ENCODE measurements at places on chromosomes 6 and 20.

DNA sequence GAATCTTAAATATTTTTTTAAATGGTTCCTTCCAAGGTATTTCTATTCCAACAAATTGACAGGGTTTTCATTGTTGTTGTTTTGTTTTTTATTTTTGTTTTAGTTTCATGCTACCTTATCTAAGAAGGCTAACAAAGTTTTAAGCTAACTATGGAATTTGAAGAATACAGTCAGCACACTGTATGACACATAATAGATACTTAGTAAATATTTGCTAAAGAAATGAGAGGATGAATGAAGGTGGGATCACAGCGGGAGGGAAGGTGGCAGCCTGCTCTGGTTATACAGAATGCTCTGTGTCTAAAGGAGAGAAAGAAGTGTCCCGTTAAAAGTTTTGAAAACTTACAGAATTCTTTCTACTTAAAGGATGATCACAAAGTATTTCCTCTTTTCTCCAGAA is 43.7 kb upstream of the DST start:
- DNase-seq = no peak

DNA sequence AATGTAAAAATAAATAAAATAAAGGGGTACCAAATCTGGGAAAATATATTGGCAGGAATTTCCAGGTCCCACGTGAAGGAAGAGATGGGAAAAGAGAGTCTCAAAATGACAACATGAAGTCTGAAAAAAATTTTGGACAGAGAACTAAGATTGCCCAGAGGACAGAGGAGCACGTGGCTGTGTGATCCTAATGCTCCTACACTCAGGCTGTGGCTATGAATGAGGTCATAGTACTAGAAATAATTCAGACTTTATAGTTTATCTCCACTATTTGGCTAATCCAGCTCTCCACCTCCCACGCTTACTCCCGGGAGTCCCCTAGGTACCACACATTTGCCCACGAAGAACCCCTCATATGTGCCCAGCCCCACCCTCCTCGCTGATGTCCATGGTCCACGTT is 42.8 kb upstream of the STMND1 start:
- DNase-seq = no peak

GRCh38 chr6:64861039-64861651 is 845.9 kb downstream of the EYS start:
- no peak for DNase-seq

DNA sequence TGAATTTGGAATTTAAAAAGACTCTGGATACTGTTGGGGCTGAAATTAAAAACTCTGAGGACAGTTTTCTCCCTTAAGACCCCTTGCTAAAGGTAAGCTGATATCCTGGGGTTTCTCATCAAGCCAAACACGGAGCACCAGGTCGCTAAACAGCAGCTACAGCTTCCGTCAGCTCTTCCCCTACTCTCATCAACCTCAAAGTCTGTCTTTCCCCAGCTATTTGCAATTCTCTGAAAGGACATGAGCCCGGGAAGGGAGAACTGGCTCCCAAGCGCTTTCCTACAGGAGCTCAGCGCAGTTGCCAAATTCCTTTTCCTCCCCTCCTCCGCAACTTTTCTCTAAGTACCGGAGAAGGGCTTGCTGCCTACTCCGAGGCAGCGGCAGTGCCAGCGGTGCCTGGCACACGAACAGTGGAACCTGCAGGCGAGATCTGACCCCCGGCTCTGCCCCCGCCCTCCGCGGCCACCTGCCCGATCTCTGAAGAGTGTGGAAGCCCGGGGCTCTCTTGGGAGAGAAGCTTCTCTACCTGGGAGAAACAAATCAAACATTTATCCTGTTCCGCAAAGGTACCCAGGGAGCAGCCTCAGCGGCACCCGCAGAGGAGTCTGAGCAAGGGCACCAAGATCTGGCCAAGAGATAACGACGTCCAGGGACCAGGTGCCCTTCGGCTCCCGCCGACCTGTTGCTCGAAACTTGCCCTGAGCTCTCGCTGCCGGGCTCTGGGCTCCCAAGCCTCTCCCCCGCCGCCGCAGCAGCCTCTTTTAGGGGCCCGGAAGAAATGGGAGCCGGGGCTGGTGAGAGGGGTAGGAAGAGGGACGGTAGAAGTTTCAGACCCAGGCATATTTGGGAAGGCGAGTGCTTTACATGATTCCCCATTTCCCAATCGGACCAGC is 2.2 kb downstream of the CBLN4 start:
- DNase-seq = no peak

DNA sequence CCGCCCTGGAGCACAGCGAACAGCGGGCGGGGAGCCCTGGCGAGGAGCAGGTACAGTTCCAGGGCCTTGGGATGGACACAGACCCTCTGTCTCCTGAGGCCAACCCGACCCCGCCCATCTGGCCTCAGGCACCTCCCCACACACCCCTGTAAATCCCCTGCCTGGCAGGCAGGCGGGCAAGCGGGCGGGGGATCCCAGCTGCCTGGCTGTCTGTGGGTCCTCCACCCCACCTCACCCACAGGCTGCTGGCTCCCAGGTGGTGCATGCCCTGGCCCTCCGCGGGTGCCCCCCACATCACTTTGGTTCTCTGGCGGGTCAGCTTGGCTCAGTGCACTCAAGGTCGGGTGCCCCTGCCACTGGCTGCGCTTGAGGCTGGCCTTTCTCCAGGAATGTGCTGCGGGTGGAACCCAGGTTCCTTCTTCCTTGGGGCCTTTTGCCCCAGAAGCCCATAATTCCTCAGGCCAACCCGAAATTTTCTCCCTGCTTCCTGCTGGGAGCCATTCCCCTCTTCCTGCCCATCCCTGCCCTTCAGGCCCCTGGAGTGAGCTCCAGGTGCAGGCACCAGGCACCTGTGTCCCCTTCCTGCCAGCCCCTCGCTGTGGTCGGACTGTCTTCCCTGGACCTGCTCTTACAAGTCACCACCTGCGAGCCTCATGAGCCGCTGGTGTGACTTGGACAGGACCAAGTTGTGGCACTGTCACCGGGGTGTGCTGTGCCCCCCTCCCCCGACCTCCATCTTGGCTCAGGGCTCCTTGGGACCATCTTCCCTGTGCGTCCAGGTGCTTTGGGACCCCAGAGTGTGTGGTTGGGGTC is 5.3 kb upstream of the TNFRSF6B start:
- no peak for DNase-seq

GRCh38 chr6:7727086-7727945 is 1.4 kb downstream of the BMP6 start:
- DNase-seq = peak; percentile 6

DNA sequence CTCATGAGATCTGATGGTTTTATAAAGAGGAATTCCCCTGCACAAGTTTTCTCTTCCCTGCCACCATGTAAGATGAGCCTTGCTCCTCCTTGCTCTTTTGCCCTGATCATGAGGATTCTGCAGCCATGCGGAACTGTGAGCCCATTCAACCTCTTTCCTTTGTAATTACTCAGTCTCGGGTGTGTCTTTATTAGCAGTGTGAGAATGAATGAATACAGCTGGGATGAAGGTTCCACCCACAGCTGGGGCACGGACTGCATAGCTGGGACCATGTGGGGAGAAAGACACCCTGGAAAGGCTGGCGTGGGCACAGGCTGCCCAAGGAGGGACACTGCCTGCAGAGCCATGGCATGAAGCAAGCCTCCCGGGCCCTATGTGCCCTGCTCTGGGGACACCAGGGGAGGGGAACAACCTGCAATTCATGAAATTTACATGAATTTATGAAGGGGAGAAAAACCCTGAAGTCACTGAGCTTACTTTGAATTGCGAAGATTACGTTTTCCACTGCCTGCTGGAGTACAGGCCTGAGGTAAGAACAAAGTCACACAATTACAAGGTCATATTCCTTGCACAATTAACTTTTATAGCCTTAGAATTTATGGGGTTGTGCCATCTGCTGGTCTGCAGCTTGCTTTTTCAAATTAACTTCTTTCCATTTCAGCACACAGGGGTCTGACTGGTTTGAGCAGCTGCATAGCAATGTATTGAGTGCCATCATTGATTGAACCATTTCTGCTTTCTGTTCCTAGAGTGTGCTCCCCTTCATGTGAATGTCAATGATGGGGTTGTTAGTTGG is 46.2 kb downstream of the SLC22A1 start:
- DNase-seq = no peak

DNA sequence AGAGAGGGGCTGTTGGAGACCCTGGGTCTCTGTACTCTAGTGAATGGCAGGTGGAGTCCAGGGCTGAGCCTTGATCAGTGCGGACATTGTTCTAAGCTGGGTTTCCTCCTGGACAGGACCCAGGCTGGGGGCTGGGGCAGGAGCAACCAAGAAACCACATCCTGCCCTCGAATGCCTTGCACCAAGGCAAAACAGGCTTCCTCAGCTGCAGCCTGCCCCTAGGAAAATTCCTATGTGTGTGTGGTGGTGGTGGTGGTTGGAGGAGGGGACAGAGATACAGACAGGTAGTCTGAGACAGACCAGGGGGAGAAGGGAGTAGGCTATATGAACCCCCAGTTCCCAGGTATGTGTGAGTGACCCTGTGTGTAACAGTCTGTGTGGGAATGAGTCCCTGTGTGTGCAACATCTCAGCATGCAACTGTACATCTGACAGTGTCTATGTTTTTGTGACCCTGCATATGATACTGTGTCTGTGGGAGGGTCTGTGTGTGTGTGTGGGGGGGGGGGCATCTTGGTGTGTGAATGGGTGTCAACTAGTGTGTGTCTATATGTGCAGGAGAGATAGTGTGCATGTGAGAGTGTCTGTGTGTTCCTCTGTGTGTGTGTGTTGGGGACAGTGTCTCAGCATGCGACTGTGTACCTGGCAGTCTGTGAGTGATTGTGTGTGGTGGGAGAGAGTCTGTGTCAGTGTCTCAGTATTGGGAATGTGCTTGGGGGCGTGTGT is 3.0 kb downstream of the GLP1R start:
- no peak for DNase-seq

- no peak for DNase-seq
Measured at GRCh38 chr6:150458579-150458978, 89.8 kb downstream of the IYD start.

DNA sequence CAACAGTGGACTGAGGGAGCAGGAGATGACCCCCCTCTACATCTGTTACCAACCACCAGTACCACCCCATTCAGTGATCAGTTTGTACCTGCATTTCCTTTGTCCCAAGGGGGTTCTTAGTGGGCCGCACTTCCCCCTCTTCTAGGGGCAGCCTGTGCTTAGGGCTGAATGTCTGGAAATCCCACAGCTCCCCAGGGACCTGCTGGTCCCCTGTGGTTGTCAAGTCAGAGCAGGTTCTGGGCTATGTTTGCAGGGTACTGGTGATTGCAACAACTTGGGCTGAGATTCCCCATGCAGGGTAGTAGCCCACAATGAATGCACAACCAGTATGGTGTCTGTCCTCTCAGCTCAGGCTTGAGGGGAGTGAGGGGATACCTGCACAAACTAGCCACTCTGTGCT is 39.7 kb upstream of the COL10A1 start:
- DNase-seq = no peak

GRCh38 chr6:141464896-141465295 is 667.8 kb upstream of the GJE1 start:
- no peak for DNase-seq

DNA sequence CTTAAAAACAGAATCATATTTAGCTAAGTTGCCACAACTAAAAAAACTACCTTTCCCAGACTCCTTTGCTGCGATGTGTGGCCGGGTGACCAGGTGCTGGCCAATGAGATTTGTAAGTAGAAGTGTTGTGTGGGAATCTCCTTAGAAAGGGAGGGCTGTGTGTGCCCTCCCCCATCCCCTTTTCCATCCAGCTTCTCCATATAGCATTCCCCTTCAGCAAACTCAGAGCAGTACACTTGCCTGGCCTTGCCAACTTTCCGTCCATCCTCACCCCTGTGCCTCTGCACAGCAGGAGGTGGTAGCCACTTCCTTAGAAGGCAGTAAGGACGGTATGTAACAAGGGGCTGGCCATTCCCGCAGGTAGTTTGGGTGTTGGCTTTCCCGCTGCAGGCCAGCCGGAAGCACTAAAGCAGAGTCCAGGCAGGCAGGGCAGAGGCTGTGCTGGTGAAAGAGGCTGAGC is 22.3 kb upstream of the KCNK16 start:
- no peak for DNase-seq

DNA sequence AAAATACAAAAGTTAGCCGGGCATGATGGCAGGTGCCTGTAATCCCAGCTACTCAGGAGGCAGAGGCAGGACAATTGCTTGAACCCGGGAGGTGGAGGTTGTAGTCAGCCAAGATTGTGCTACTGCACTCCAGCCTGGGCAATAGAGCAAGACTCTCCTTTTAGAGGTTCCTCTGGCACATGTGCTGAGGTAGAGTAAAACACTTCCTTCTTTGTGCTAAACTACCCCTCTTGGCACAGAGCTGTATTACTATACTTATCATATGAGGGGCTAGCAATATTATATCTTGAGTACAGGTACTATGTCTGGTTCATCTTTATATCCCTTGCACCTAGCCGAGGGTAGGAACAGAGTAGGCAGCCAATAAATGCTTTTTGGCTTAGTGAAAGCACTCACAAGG is 40.2 kb upstream of the SAMHD1 start:
- DNase-seq = no peak

DNA sequence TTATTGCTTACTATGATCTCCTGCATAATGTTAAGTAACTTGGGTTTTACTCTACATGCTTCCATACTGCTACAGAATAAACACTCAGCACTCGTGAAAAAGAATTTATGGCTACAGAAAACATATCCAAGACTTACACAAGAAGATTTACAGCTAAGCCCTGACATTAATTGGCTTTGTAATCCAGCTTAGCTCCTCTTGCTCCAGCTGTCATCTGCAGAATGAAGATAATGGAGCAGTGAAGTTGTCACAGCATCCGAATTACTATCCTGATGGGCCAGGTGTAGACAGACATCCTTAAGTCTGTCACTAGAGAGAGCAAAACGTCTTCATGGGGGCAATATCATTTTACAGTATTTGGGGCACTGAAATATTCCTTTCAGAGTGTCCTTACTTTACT is 155.3 kb downstream of the PRKN start:
- no peak for DNase-seq

DNA sequence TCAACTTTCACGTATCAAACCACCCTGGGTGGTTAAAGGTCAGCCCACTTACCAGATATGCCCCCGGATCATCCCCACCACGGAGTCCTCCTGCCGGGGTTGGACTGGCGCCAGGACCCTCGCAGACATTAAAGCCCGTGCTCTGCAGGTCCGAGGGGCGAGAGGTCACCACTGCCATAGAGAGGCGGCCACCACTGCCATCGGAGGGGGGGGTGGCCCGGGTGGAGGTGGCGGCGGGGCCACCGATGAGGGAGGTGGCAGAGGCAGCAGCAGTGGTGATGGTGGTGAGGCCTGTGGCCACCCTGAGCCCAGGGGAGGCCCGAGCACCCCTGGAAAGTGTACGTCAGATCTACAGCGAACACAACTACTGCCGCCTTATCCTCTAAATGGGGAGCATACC is 76.3 kb downstream of the ASXL1 start:
- no peak for DNase-seq

GRCh38 chr20:56974499-56975250 is 291.8 kb downstream of the BMP7 start:
- DNase-seq = peak; percentile 41
